ENCODE measurements at places on chromosomes 4 and X.

DNA sequence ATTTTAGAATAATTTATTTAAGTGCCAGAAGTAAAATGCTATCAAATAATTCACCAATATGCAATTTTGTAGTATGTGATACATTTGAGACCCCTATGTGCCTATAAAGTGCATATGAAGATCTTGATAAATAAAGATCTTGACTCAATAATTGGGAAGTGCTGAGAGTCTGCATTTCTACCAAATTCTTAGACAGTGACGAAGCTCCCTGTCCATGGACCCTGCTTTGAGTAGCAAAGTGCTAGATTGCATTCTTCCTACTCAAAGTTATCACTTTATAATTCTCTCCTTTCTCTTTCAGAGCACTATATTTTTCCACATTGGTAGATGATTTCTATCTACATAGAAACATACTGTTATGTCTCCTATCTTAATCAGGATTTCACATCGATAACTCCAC, 1393.9 kb downstream of the ARAP2 start:
- no peak for DNase-seq

- DNase-seq: no peak
Observed at GRCh38 chr4:81663368-81663767, 191.7 kb upstream of the RASGEF1B start.

DNA sequence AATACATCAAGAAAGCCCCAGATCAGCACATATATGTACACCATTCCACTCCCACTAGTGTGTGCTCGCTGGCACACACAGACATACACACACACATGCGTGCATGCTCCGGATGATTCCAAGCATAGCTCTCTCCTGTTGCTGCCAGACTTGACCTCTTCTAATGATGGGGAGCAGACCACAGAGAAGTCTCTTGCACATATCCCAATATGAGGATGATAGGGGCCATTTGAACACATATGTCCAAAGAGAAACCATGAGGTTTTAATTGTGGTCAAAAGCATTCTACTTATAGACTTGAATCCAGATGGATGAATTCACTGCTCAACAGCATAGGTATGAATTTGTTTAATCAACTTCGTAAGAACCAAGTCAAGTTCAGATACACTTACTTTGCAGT, 214.9 kb downstream of the AFF2 start:
- DNase-seq: no peak

DNA sequence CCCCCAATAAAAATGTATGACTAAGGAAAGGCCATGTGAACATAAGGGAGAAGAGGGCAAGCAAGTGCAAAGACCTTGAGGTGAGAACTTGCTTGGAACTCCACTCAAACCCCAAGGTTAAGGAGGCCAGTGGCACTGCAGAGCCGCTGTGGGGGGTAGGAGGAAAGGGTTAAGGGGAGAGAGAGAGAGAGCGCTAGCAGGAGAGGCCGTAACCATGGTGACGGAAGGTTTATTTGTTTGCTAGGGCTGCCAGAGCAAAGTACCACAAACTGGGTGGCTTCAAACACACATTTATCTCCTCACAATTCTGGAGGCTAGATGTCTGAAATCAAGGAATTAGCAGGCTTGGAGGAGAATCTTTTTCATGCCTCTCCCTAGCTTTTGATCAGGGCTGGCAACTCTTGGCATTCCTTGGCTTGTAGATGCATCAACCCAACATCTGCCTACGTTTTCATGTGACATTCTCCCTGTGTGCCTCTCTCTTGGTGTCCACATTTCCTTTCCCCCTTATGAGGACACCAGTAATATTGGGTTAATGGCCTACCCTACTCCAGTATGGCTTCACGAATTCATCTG, 35.2 kb downstream of the SMIM20 start:
- no peak for DNase-seq

GRCh38 chr4:142350871-142351270, 495.2 kb downstream of the INPP4B start:
- no peak for DNase-seq

DNA sequence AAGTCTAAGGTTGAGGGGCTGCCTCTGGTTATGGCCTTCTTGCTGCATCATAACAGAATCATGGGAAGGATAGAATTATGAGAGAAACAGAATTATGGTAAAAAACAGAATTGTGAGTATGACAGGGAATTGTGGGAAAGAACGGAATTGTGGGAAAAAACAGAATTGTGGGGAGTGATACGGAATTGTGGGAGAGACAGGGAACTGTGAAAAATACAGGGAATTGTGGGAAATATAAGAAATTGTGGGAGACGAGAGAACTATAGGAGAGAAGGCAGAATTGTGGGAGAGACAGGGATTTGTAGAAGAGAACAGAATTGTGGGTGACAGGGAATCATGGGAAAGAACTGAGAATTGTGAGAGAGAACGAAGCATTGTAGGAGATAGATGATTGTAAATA, 159.1 kb downstream of the FRMPD4 start:
- no peak for DNase-seq

- DNase-seq: no peak
Observed at GRCh38 chr4:161585011-161585410, 578.8 kb downstream of the FSTL5 start.

DNA sequence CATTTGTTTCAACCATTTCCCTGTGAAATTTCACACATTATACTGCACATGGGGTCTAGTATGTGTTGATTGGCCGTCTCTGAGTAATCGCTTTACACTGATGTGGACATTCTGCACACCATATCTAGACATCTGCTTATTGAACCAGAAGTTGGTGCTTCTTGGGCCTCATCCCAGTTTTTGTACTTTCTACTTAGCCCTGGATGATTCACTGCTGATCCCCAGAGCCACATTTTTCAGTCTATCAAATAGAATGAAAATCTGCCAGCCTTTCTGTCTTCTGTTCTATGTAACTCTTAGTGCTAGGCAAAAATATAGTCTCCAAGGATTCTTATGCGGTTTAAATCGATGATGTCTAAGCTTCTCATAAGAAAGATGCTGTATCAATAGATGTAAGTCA, 40.5 kb upstream of the RELL1 start:
- DNase-seq: peak; percentile 22

- no peak for DNase-seq
Observed at GRCh38 chrX:124256216-124256615, 76.2 kb upstream of the TEX13D start.

DNA sequence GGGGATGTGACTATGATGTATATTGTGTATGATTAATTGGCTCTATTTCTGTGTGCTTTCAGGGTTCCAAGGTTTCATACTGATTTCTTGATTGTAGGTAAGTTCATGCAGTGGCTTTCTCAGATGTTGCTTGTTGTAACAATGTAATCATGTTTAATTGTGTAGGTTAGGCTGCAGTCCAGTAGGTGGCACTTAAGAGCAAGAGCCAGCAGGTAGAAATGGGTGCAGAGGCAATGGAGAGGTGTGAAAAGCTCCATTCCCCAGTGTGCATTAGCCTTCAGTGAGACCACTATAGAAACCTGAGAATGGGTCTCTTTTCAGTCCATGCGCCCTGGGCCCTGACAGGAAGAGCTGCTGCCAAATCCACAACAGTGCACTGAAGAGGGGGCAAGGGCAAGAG, 28.2 kb downstream of the DCAF12L2 start:
- DNase-seq: no peak

GRCh38 chr4:34412233-34412632, 1832.1 kb downstream of the ARAP2 start:
- no peak for DNase-seq

DNA sequence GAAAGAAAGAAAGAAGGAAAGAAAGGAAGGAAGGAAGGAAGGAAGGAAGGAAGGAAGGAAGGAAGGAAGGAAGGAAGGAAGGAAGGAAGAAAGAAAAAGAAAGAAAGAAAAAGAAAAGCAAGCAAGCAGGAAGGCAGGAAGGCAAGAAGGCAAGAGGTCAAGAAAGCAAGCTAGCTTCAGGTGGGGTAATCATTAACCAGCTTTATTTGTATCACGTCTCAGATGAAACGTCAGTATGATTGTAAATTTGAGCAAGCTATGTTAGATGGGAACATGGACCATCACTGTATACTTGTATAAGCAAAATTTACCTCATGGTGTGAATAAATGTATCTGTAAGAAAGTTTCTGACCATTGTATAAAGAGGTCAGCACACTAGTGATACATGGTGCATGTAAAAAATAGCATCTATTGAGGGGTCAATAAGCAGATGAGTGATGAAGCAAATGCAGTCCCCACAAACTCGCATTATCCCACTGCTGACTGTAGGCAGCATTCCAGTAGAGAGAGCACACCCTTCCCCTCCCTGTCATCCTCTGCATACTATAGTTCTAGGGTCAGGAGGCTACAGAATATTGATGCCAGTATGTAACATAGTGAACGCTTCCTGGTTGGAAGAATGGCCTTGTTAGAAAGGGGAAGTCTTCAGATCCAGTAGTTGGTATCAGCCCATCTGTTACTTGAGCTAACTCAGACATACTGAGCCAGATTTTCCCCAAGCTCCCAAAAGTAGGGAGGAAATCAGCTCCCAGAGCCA, 16.5 kb upstream of the KLHL34 start:
- no peak for DNase-seq

DNA sequence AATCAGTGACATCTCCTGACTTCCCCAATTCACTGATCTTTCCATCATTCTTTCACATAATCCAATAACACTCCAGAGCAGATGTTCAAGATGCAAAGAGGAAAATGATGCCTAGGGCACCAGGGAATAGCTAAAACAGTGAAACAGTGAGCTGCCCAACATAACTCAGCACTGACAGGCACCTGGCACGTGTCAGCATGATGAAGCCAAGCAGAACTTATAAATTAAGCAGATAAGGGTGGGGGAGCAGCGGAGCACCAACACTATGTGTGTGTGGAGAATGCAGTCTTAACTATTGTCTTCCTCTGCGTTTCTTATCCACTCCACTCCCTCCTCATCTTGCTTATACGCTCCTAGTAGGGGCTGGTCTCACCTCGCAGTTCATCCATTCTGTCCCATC, 89.4 kb downstream of the AMMECR1 start:
- DNase-seq: no peak

DNA sequence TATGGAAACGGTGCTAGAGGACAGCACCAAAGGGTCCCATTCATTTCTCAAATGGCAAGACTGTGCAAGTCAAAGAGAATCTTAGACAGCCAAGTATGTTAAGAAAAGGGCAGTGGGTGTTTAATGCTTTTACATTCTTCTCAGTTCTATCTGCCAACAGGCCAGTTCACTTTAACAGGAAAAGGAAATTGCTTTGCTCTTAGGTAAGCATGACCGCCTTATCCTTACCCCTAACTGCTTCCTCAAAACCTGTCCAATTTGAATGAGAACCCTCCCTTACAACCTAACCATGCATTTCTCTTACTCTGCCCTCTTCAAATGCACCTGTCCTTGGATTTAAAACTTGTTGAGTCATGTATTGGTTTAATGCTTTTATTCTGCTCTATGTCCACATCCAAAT, 44.5 kb upstream of the BLTP1 start:
- no peak for DNase-seq

DNA sequence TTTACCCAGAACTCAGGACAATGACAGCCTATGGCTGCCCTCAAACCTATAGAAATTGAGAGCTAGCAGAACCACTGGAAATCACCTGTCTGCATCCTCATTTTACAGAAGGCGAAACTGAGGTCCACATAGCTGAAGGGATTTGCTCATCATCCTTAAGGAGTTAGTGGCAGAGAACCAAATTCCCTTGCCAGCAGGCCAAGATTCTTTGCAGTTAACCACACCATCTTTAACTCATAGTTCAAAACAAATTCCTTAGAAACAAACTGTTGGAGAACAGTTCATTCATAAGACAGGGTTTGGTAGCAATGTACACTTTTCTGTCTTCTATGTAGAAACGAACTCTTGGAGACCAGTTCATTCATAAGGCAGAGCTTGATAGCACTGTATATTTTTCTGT, 37.9 kb upstream of the RAP2C start:
- no peak for DNase-seq

GRCh38 chr4:148430854-148431253, 11.4 kb downstream of the NR3C2 start:
- no peak for DNase-seq

- DNase-seq: no peak
Observed at GRCh38 chr4:40264995-40265909, 68.4 kb downstream of the RHOH start.

DNA sequence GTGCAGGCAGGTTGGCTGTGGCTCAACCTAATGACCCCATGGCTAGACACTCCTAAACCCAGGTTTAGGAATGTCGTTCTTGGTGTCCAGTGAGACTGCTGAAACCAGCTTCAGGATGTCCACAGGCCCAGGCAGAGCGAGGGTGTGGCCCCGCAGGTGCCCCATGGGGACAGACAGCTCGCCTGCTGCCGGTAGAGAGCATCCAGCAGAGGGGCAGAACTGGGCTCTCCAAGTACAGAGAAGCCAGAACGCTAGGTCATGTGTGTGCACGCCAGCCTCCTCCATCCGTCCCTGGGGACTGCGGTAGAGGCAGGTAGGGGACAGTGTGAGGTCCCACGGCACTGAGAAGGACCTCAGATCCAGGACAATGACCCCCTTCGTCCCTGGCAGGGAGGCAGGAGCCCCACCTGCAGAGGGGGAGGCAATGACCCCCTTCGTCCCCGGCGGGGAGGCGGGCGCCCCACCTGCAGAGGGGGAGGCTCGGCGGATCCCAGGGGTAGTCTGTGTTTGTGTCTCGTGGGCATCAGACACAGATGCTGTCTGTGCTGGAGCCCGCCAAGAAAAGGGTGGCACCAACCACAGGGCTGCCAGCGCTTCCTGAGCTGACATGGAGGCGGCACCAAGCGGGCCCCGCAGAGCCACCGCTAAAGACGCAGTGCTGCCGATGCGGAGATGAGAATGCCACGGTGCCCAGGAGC, 118.4 kb downstream of the FAM53A start:
- no peak for DNase-seq

DNA sequence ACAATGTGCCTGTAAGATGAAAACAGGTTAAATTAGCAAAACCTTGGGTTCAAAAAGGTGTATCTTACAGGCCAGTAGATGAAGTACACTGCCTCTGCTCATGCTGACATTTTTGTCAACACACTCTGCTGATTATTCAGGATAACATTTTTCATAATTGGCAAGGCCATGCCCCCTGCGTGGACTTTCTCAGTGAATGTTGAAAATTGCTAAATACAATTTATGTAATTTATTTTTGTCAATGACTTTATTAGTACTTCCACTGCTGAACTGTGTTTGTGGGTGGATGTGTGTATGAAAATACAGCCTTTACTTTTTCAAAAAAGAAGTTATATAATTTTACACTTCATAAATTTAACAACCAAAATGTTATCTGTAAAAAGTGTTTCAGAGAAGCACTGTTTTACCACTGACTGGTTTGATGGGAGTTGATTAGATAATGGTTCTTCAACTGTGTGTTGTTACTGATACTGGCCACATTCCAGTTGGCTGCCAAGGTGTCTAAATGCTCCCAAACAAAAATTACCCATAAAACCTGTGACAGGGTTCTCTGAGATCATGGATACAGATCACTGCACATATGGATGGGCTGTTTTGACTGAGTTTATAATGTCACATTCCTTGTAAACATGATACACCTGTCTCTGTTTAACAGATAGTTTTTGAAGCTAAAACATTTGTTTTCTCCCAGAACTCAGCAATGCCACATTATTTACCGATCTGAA, 151.9 kb upstream of the SLC7A11 start:
- no peak for DNase-seq

DNA sequence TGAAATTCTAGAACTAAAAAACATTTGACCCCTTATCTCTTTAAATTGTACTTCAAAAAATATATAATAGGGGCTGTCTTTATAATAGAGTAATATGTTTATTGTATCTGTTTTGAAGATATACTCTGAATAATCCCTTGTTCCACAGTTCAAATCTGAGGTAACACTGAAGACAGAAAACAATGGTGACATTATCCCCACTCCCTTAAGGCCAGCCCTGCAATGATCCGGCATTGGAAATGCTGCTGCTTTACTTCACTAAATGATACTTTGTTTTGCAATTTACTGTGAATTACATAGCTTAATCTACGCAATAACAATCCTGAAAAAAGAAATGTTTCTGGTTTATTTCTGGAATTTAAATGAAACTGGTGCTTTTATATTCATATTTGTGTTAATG, 34.4 kb upstream of the ZFP42 start:
- DNase-seq: no peak
